ENCODE measurements at places on chromosomes 4 and X.

GRCh38 chrX:138986235-138986634 lies 274.7 kb upstream of the FGF13 start:
- DNase-seq = no peak

DNA sequence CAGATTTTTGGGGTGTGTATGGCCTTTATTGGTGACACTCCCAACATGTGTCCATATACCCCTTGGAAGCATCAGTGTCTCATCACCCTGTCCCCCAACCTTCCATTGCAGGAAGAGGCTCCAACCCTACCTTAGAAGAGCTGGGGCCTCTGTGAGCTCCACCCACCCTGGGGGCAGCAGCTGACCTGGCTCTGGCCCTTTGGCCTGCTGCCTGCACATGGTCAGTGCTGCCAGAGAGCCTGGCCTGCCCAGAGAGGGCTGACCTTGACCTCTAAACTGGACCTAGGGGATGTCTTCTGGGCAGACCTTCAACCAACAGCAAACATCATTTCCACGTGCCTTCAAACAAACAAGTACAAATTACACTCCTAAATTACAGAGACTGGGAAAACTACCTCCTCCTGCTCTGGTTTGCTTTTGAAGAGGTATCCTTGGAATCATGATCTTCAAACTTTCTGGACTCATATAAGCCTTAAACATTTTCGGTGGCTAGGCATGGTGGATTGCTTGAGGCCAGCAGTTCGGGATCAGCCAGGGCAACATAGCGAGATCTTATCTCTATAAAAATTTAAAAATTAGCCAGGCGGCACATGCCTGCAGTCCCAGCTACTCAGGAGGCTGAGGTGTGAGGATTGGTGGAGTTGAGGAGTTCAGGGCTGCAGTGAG lies 27.3 kb upstream of the KIAA0232 start:
- DNase-seq = no peak

DNA sequence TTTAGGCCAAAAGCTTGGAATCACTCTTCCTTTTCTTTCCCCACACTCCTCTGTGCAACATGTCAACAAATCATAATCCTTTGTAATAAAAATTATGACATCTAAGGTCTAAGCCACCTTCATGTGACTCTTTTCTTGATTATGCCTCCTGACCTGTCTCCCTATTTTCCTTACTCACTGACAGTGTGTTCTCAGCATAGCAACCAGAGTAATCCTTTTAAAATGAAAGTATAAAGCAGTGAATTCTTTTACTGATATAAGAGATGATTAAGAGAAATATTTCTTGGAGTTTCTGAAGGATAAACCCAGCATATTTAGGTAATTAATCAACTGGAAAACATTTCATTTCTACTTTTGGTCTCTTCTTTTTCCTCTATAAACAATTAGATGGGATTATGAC lies 44.7 kb downstream of the USO1 start:
- no peak for DNase-seq

DNA sequence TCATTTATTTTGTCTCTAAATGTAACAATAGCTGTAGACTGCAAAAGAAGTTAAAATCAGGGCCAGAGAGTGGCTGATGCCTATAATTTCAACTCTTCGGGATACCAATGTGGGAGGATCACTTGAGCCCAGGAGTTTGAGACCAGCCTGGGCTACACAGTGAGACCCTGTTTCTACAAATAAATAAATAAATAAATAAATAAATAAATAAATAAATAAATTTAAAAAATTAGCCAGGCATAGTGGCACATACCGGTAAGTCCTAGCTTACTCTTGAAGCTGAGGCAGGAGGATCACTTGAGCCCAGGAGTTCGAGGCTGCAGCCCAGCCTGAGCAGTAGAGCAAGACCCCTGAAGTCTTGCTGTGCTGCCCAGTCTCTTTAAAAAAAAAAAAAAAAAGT lies 79.1 kb downstream of the WWC2 start:
- DNase-seq = no peak

DNA sequence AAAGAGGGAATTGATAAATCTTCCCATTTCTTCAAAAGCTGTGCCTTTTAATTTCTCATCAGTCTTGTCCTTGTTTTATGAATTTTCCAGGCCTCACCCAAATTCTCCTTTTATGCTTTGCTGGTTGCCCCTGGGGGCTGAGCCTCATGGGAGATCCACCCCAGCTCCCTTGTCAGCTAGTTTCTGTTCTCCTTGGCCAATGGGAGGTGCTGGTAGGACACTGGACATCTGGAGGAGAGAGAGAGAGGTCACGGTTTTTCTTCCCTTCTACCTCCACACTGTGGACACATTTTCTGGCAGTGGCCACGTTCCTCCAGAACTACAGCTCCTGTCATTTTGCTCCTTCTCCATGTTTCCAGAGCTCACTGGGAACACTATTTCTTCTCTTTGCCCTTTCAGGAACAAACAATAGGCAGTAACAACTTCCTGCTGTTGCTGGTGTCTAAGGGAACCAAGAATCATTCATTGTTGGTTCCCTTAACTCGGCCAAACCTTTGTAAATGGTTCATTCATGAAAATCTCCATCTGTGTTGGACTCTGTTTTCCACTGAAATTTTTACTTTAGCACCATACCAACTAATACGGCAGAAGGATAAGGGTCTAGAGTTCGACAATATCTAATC lies 334.5 kb downstream of the GPAT3 start:
- DNase-seq = no peak

- DNase-seq = no peak
These were observed 81.2 kb downstream of the SYTL5 start for GRCh38 chrX:38087594-38087993.

- no peak for DNase-seq
These were observed 658 bp downstream of the ATP6AP2 start for GRCh38 chrX:40581336-40581920.

GRCh38 chr4:79296768-79297428 lies 29.0 kb downstream of the NAA11 start:
- no peak for DNase-seq

DNA sequence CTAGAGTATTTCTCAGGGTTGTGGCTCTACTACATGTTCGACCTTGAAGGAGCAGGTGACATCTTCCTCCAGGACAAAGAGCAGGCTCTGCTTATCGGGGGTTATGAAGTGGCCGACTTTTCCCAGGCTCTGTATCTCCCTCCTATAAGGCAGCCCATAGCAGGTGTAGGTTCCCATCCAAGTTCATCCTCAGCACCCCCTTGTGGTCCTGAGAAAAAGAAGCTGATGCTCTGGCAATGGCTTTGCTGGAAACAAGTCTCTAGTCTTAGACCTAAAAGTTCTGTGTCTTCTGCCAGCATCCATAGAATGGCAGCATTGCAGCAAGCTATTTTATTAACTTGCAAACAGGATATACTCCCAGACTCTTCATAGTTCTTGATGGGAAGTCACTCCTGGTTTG lies 836.6 kb upstream of the PRKX start:
- DNase-seq = no peak

GRCh38 chr4:25865586-25865985 lies 2.8 kb upstream of the SEL1L3 start:
- DNase-seq = no peak

- DNase-seq = no peak
These were observed 354.0 kb downstream of the HS3ST1 start for GRCh38 chr4:11074581-11075241.

DNA sequence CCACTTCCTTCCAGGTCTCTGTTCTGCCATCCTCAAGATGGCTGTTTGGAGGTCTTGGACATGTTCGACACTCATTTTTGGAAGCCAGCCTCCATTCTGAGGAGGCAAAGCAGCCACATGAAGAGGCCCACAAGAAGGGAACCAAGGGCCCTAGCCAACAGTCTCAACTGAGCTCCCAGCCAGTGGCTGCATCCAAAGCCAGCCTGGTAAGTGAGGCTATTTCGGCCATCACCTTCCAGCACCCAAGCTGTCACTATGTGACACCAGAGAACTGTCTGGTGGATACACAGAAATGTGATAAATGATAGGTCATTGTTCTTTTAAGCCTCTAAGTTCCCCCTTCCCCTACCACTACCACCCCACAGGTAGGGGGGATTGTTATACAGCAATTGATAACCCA lies 127.2 kb downstream of the NPNT start:
- no peak for DNase-seq

GRCh38 chr4:188434643-188435042 lies 295.4 kb downstream of the TRIML1 start:
- DNase-seq = no peak

DNA sequence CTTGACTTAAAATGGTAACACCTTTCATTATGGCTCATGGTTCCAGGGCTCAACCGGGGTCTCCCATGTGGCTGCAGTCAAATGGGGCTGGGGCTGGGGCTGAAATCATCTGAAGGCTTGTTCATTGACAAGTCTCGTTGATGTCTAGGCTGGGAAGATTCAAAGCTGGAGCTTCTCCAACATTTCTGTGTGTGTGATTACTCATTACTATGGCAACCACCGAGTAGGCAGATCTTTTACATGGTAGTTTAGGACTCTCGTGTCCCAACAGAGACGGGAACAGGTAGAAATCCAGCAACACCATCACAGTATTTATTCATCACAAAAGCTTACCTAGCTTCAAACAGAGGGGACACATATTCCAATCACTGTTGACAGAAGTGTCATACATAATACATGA lies 7.8 kb downstream of the YTHDC1 start:
- DNase-seq = no peak

DNA sequence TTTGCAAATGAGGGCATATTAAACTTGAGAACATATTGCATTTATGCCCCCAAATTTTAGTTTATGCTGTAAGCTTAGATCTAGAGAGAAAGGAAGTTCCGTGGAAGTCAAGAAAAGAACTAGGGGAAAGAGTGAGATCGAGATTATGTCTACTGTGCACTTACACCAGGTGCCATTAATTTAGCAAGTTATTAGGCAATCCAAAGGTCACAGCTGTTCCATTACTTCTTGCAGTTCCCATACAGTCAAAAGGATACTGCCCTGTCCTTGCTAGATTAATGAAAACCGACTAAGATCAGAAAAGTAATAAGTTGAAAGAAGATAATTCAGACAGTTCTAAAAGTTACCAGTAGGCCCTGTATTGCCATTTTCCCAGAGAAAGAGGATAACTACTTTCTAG lies 49.3 kb upstream of the SLC7A11 start:
- no peak for DNase-seq

DNA sequence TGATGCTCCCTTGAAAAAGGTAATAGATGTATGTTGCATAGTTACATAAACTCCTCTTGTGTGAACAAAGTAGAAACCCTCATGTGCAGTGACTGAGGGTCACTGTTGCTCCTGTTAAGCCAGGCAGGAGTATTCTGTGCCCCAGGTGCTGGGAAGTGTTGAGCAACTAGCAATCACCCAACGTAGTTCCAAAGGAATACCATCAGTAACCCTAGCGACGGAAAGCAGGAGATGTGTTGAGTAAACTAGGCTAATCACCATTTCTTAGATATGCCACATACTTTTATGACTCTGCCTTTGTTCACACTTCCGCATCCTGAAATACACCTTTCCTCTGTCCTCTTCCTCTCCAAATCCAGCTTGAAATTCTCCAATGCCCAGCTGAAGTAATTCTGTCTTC lies 50.9 kb upstream of the TAB3 start:
- no peak for DNase-seq

GRCh38 chr4:151952137-151952536 lies 191.3 kb upstream of the GATB start:
- no peak for DNase-seq

- no peak for DNase-seq
These were observed 53.3 kb downstream of the JADE1 start for GRCh38 chr4:128862608-128863311.

DNA sequence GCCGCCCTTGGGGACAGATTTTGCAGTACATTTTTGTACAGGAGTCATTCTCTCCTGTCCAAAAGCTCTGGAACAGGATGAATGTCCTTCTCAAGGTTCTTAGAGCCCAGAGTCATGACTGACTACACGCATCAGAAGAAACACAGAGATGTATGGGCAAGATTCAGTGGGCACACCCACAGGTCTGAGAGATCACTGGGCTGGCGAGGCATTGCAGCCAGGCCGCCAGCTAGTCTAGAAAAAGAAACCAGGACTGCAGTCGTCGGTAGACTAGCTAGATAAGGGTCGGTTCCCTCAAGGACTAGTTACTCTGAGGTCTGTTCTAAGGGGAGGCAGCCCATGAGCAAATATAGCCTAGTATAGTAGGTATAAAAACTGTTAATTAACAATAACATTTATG lies 19.8 kb downstream of the GBA3 start:
- no peak for DNase-seq

Measured in neural crest cell (in vitro differentiated cells).